ENCODE measurements at places on chromosomes 12 and 14.

DNA sequence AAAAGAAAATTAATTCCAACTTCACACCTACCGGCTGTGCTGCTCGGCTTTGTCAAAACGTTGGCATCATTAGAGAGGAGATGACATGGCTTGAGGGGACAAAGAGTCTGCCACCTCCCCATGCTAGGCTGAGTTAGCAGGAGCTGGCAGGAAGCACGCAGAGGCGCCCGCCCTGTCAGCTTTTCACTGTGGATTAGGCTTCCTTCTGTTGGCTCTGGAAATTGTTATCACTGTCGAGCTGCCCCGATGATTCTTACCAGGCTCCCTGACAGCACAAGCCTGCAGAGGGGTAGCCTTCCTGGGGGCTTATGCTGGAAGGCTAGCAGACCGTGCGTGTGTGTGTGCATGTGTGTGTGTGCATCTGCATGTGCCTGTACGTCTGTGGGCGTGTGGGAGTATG, 490.9 kb upstream of the TBX3 start:
- H3K4me3 ChIP-seq: no peak overlapping the region
- H3K4me1 ChIP-seq: no peaks in the 10 kb centered on the region
- no peak for DNase-seq
- H3K36me3 ChIP-seq: no peaks in the 10 kb centered on the region
- no peak overlapping the region for H3K27ac ChIP-seq

DNA sequence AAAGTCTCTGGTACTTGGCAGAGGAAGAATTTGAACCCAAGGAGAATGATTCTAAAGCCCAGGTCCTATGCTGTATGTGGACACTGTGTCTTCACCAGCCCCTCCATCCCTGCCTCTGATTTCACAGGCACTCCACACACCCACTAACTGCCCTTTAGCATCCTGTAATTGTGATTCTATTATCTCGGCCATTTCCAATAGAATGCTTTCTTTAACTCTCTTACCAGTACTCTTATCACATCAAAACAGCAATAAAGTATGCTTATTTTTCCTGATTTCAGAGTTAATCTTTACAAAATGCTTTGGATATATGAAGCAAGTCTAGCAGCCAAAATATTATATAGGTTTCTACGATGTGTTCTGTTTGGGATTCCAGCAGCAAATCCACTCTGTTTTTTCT, 37.9 kb upstream of the BTG1 start:
- DNase-seq: no peak
- H3K27me3 ChIP-seq: no peaks in the 10 kb centered on the region
- H3K36me3 ChIP-seq: peaks cover 2% of the 10 kb centered on the region
- no peak overlapping the region for H3K4me3 ChIP-seq

DNA sequence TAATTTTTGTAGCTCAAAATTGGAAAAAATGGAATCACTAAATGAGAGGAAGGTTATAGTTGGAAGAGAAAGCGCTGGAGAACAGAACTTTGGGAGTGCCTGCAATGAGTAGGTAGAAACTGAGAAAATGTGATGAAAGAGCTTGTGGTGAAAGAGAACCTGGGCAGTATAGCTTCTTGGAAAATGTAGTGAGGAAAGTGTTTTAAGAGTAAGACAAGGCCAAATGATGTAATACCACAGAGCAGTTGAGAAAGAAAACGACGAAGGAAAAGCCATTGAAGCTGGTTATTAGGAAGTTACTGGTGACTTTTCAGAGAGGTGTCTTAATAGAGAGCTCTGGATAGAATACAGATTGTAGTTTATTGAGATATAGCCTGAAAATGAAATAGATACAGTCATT, 255.3 kb downstream of the AEBP2 start:
- no peaks in the 10 kb centered on the region for H3K27me3 ChIP-seq
- peaks cover 3% of the 10 kb centered on the region for H3K4me1 ChIP-seq
- no peaks in the 10 kb centered on the region for H3K36me3 ChIP-seq
- no peak overlapping the region for H3K27ac ChIP-seq
- H3K4me3 ChIP-seq: no peak overlapping the region
- DNase-seq: no peak

- DNase-seq: no peak
- H3K4me3 ChIP-seq: no peak overlapping the region
- no peaks in the 10 kb centered on the region for H3K27me3 ChIP-seq
Measured at GRCh38 chr14:88346048-88346639, 23.1 kb upstream of the KCNK10 start.

GRCh38 chr12:121017966-121018491, 1.7 kb upstream of the C12orf43 start:
- peaks cover 6% of the 10 kb centered on the region for H3K27me3 ChIP-seq
- peaks cover 17% of the 10 kb centered on the region for H3K4me1 ChIP-seq
- DNase-seq: no peak
- no peak overlapping the region for H3K4me3 ChIP-seq
- H3K36me3 ChIP-seq: no peaks in the 10 kb centered on the region
- no peak overlapping the region for H3K27ac ChIP-seq
